ENCODE measurements at places on chromosomes 4 and X. TPM values are rescaled to one million over a fixed set of nuclear protein-coding genes. Genes with fewer than 3 reads are reported as not detected.

ATP2B3 gene
- 0.01 TPM for polyA plus RNA-seq

PARM1 gene
- 3.6 TPM for polyA plus RNA-seq

FAM184B gene
- 0.51 TPM for polyA plus RNA-seq

ZAR1 gene
- polyA plus RNA-seq = not detected

GNRHR gene
- polyA plus RNA-seq = not detected

CXorf65 gene
- polyA plus RNA-seq = not detected

MAGED4B gene
- 0.21 TPM for polyA plus RNA-seq

ASB9 gene
- polyA plus RNA-seq = 0.69 TPM

CCNA2 gene
- 0.21 TPM for polyA plus RNA-seq

NXF2B gene
- not detected for polyA plus RNA-seq

CXCL3 gene
- 1.4 TPM for polyA plus RNA-seq

GC gene
- polyA plus RNA-seq = not detected

ZDHHC9 gene
- polyA plus RNA-seq = 8.7 TPM

CFAP47 gene
- not detected for polyA plus RNA-seq

GPM6B gene
- 1.1 TPM for polyA plus RNA-seq

NMU gene
- not detected for polyA plus RNA-seq

NEIL3 gene
- polyA plus RNA-seq = not detected

MCF2 gene
- polyA plus RNA-seq = 0.31 TPM

TRMT44 gene
- 3.6 TPM for polyA plus RNA-seq

NOA1 gene
- polyA plus RNA-seq = 16.8 TPM

GPC4 gene
- polyA plus RNA-seq = 7.3 TPM

SPANXN4 gene
- not detected for polyA plus RNA-seq

TXK gene
- polyA plus RNA-seq = 0.17 TPM

IL3RA gene
- 3.4 TPM for polyA plus RNA-seq

Data from psoas muscle (tissue), 8 donors.